ENCODE measurements at places on chromosomes 12 and 14.

GRCh38 chr14:101865288-101865687 lies 99.1 kb upstream of the DYNC1H1 start:
- no peak for DNase-seq

- no peak for DNase-seq
Measured at GRCh38 chr12:11882301-11883019, 188.3 kb upstream of the BCL2L14 start.

GRCh38 chr12:70989232-70989631 lies 68.7 kb upstream of the PTPRR start:
- no peak for DNase-seq

DNA sequence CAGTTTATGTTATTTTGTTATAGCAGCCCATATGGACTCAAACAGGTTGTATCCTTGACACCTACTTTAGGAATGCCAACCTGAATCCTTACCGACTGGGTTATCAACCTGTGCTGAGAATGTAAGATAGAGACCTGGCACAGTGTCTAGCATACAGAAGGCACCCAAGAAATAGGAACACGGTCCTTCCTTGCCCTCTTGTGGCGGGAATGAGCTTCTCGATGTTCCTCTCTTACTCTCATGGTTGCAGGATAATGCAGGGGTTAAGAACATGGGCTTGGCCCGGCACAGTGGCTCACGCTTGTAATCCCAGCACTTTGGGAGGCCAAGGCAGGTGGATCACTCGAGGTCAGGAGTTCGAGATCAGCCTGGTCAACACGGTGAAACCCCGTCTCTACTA lies 6.5 kb downstream of the C12orf43 start:
- no peak for DNase-seq

- DNase-seq: peak; percentile 36
Measured at GRCh38 chr12:6383572-6384498, at the start of gene LTBR. TSS of gene LTBR (plus strand) at chr12:6384162. CDS start at chr12:6384359, 197 bp downstream.

DNA sequence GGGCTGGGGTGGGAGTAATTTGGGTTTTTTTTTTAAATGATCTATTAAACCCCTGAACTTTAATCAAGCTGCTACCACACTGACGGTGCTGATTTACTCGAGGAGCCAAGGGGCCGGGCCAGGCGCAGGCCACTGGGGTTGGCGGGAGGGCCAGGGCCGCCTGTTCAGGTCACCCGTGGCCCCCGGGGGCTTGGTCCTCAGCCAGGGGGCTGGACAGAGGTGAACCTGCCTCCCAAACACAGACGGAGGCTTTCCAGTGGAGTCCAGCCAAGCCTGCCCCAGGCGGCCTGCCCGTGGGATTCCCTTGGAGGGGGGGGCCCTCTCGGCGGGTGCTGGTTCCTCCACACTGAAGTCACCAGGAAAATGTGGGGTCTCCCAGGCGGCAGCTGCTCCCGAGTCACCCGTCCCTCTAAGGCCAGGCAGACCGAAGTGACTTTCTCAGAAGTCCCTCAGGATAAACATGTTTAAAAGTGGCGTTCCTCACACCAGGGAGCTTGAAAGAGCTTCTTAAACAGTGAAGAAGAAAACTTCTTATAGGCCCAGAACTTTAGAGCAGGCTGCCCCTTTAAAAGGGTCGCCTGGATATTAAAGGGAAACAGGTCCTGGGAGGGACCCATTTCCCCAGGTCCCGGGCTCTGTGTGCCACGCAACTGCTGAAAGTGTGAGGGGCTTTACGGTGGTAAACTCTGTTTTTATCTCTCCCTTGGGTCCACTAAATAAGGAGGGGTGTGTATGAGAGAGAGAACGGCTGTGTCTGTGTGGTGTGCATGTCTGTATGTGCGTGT lies 167.2 kb upstream of the GSC start:
- no peak for DNase-seq

DNA sequence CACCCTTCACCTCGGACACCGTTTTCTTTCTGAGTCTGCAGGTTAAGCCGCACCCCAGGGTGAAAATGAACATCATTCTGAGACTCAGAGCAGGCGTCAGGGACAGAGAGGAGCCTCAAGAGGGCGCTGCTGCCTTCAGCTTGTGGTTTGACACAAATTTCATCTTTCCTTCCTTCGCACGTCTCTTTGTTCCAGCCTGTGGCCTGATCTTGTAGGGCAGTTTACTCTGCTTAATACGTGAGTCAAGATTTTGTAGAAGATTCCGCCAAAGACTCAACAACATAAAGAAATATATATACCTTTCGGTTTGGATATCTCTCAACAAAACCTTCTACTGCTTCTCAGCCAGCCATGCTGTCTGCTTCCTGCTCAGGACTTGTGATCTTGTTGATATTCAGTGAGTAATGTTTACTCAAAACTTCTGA lies 329.3 kb upstream of the OR4E1 start:
- no peak for DNase-seq

DNA sequence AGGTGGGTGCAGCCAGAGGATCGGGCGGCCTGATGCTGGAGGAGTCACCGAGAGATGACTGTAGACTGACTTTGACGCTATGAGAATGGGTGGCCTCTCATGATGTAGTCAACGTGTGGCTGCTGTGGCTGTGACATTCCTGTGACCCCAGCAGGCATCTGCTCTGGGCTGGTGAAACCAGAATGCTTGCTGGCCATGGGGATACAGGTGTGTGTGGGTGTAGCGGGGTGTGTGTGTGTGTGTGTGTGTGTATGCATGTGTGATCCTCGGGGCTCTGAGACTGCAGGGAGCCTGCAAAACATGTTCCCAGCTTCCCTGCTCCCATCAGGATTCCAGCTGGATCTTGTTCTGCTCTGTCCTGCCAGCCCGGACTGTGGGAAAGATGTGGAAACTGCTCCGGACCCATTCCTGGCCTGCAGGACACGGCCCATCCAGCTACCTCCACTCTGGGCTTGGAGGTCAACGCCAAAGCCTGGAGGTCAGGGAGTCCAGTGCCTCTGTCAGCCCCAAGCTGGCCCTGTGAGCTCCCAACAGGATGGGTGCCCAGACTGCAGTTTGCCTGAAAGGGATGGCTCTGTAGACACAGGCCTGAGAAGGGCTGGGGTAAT lies 18.8 kb upstream of the HHIPL1 start:
- DNase-seq: no peak

- no peak for DNase-seq
Measured at GRCh38 chr12:113395119-113395518, 8.6 kb downstream of the SDS start.

DNA sequence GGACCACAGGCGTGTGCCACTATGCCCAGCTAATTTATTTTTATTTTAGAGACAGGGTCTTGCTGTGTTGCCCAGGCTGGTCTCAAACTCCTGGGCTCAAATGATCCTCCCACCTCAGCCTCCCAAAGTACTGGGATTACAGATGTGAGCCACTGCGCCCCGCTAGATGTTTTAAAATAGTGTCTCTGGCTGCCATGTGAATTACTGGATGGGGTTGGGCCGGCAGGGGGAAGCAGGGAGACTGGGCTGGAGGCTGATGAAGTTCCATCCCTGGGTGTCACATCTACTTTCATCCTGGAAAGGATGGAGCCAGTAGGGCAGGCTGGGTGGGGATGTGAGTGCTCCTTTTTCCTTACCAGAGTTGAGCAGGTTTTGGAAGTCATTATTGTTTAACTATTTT lies 46.1 kb downstream of the DNAH10 start:
- DNase-seq: no peak

DNA sequence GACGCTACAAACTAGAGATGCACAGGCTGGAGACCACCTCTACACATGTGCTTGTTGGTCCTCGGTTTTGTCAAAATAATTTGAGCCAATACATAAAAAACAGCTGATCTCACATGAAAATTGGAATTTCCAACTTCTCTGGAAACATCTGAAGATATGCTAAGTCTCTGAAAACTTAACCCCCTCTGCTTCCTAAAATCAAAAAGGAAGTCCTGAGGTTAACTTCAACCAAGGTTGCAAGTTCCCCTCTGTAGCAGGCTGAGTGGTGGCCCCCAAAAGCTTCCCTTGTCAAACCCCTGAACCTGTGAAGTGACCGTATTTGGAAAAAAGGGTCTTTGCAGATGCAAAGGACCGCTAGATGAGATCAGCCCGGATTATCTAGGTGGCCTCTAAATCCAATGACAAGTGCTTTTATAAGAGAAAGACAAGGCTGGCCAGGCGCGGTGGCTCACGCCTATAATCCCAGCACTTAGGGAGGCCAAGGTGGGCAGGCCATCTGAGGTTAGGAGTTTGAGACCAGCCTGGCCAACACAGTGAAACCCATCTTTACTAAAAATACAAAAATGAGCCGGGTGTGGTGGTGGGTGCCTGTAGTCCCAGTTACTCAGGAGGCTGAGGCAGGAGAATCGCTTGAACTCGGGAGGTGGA lies 32.0 kb upstream of the VPS37B start:
- no peak for DNase-seq

DNA sequence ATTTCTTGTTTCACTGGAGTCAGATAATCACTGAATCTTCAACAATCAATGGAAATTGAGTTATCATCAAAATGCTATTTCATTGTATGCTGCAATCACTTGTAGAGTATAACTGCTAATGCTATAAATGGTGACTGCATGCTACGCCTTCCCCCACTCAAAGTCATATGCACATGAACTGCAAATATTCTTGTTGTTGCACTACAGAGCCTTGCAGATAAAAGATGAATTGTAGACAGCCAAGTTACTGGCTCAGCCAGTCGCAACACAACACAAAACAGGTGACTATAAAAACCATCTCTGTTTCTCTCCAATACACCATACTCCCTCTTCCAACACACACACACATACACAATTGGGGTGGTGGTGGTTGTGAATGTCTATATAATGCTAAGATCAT lies 171.0 kb upstream of the HMGA2 start:
- no peak for DNase-seq

- no peak for DNase-seq
Measured at GRCh38 chr14:72796935-72797334, 97.0 kb downstream of the DPF3 start.

DNA sequence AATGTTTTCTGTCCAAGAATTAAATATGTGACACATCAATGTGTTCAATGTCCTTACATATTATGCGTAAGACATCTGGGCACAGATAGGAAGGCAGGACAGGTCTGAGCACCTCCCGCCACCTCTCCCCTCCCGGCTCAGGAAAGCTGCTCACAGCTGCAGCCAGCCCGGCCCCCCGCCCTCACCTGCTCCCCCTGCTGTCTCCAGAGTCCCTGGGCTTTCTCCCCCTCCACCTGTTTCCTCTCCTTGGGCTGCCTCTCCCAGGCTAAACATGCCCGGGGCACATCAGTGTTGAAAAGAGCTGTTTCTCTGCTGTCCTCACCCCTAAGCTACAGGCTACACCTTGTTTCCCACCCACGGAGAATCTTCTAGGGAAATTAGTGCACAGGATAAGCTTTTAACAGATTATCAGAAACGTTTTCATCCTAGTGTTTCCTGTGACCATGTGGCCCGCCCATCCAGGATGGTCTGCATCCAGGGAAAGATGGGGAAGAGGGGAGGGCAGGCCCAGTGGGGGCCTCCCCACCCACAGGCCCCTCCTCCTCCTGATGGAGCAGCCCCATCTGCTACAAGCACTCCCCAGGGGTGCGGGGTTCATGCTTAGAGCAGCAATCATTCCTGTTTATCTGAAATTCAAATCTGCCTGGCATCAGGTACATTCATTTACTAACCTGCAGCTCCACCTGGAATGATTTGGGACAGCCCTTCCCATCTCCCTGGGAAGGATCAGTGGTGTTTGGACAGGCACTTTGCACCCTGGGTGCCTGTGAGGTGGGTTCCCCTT lies 273.8 kb upstream of the SFSWAP start:
- no peak for DNase-seq

- DNase-seq: no peak
Measured at GRCh38 chr12:111411185-111411764, 5.6 kb downstream of the SH2B3 start.

- DNase-seq: no peak
Measured at GRCh38 chr12:24840046-24840800, 108.7 kb downstream of the BCAT1 start.

DNA sequence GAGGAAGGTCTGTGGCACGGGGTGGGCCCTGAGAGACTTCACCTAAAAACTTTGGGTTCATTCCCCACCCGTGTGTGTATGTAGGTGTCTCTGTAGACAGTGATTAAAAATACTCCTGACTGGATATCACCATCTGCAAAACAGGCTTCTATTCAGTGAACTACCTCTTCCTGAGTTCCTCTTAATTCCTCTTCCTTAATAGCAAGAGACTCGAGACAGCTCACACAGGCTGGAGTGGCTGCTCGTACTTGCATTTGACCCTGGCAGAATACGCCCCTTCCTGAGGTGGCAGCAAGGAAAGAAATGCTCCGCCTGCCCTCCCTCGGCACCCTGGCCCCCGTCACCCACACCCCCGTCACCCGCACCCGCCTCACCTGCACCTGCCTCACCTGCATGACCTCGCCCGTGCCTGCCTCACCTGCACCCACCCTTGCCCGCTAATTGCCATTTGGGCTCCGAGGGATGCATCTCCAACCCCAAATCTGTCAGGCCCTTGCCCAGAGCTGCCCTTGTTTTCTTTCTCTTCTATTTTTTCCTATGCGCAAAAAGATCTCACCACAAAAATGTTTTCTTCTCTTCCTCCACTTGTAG lies 90.0 kb downstream of the FBXL14 start:
- DNase-seq: no peak

GRCh38 chr12:131041216-131041967 lies 87.7 kb downstream of the ADGRD1 start:
- no peak for DNase-seq

DNA sequence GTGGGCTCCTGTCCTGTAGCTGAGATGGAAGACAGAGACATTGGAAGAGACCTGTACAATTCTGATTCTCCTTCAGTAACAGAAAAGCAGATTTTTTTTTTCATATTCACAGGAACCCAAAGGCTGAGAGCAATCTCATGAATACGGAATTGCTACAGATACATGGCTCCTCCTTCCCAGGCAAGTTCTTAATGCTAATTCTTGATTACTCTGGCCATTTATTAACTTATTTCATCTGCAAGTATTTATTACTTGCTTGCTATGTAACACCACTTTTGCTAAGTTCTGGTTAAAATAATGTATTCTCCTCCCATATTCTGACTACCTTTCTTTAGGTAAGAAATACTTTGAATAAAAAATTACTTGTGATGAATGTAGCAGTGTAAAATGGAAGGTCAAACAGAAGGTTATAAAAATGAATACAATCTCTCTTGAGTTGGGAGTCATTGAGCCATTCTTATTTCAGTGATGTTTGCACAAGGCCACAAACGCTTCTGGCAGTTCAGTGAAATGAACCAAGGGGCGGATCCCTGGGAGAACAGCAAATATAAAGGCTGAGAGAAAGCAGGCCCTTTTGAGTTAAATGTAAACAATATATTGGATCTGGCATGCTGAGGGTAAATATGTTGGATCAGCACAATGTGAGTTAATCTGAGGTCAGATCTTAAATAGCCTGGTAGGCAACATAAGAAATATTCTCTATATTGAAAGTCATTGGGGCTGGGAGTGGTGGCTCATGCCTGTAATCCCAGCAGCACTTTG lies 37.6 kb downstream of the MUCL1 start:
- no peak for DNase-seq

DNA sequence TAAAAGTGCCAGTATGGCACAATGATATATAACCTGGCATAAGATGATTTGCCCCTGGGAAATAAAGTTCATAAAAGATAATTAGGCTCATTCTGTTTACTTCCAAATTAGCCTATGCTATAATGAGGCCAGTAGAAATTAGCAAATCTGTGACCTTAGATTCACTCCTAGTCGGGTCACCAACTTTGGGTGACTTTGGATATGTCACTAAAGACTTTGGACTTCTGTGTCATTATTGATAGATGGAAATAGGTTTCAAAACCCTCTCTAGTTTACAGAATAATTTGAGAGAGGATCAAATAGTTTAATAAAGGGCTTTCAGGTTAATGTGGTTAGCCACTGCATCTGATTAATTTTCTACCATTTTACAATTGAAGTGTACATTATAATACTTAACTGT lies 1869.3 kb upstream of the FLRT2 start:
- no peak for DNase-seq

Data from GM10248 (cell line).